ENCODE measurements at places on chromosomes 3 and 15. TPM values are rescaled to one million over a fixed set of nuclear protein-coding genes. Genes with fewer than 3 reads are reported as not detected.

Gene NDN
- 2.7 TPM for total RNA-seq

Gene SEMA3G
- total RNA-seq = 1.0 TPM

Gene BBX
- total RNA-seq = 18.0 TPM

Gene ERICH6
- 0.22 TPM for total RNA-seq

Gene TP53BP1
- 90.4 TPM for total RNA-seq

Gene ACOX2
- total RNA-seq = 8.8 TPM

Gene KCNAB1
- 3.9 TPM for total RNA-seq

GRCh38 chr3:129530251-129530791, 1.9 kb downstream of the RHO start:
- ATAC-seq = no peak

DNA sequence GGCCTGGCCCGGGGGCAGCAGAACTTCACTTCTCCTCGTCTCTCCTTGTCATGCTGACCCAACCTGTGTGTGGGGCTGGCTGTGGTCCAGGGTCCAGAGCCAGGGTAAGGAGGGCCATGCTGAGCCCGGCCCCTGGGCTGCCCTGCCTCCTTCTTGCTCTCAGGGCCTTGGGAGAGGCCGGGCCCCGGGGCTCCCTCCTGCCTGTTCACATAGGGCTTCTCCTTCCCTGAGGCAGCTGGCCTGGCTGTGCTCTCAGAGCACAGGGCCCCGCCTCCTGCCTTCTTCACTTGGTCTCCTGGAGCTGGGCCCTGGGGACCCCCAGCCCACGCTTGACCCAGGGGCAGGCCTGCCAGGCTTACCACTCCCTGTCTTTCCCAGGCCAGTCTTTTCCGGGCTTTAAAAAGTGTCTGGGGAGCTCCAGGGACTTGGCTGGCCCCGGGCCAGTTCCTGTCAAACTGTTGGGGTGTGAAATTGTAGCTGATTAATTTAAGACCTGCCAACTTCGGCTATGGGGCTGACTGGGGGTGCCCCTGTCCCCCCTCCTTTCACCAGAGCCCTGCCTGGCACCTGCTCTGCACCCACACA, 11.8 kb downstream of the PLXNA1 start:
- no peak for ATAC-seq

DNA sequence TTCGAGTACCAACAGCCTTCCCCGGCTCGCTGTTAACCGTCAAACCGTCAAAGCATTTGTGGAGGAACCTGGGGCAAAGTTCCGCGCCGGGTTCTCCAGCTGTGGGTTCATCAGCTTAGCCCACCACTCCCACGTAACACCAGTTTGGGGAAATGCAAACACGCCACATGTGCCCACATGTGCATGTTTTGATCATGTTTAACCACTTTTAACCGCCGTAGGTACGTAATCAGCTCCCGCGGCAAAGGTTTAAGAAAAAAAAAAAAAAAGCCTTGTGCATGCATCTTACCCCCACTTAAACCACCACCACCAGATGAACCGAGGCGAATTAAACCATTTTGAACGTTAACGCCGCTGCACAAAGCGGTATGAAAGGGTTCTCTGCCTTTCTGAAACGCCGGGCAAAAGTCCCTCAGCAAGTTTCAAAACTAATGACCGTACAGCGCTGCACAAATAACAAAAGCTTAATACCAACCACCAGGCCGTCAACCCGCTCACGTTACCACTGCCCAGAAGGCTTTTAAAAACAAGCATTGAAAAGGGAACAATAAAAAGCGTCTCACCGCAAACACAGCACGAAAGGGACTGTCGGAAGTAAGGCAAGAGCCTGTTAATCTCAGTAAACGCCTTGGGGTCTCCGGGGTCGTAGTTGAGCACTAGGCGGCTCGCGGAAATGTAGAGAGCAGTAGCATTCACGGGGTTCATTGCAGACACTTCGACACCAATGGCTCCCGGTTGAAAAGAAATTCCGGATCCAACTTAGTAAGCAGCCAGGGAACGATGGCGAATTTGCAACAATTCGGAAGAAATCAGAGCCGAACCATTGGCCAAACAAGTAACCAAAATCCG, 1.5 kb downstream of the MSL2 start:
- ATAC-seq = no peak

DNA sequence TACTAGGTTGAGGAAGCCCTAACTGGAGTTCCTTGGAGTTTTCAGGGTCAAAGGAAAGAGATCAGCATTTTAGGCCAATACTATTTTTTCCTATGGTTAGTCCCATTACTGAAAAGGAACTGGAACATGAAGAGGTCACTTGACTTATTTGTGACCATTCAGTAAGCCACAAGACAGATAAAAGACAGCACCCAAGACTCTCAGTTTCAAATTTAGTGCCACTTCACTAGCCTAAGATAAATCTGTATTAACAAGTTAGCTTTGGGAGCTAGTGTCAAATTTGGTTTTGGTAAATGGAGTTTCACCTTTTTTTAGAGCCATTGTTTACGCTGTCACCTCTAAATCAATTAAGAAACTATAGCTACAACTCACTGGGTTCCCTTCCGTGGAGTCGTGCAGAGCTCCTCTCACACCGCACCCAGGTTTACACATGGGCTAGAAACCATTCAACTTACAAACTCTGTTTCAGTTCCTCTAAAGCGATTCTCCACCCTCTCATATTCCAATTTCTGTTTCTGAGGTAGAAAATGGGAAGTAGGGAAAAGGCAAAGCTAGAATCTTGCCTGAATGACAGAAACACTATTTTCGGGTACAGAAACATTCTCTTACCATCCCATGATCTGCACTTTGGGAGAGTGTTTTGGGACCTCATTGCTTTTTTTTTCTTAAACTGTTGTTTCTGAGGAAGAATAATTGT, 14.4 kb downstream of the CCDC32 start:
- no peak for ATAC-seq

DNA sequence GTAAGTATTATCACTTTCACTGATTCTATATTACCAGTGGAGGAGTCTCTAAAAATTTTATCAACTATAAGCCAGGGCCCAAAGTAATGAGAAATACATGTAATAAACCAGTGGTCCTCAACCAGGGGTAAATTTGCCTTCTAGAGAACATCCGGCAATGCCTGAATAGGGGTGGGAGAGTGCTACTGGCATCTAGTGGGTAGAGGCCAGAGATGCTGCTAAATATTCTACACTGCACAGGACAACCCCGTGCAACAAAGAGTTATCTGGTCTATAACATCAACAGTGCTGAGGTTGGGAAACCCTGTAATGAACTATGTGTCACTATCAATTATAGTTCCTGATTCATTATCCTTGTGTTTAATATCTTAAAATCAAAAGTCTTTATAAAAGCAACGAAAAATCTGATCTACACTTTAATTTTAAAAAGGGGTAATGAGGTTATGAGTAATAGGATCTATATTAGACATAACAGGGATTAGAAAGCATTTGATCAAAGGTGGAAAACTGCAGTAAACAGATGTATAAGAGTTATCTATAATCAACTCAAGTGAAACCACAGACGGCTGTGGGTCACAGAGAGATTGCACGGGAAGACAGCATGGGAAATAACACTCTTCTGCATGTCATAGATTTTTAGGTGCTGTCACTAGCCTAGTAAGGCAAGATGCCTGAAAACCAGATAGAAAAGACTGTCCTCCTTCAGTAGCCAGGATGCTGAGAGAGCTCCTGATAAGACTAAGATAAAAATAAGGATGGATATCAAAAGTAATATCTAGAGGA, 2.0 kb downstream of the LYSMD2 start:
- ATAC-seq = no peak

- ATAC-seq = peak; percentile 55
Measured at GRCh38 chr15:51828621-51829375, 655 bp upstream of the TMOD3 start.

GRCh38 chr15:86603466-86603865, 523.8 kb downstream of the AGBL1 start:
- ATAC-seq = no peak

DNA sequence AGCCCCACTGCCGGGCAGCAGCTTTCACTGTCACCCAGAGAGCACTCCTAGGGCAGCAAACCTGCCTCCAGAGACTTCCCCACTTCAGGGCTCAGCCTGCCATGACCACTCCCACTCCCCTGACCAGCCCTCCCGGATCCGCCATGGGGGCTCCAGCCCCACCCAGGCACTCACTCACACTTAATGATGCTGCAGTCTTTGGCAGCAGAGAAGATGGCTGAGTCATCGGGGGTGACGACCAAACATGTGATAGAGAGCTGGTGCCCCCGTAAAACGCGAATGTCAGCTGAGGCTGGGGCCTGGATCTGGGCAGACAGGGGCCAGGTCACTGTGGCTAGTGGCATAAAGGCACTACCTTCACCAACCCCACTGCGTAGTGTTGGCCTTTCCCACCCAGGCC, 4.7 kb downstream of the RRP9 start:
- no peak for ATAC-seq

DNA sequence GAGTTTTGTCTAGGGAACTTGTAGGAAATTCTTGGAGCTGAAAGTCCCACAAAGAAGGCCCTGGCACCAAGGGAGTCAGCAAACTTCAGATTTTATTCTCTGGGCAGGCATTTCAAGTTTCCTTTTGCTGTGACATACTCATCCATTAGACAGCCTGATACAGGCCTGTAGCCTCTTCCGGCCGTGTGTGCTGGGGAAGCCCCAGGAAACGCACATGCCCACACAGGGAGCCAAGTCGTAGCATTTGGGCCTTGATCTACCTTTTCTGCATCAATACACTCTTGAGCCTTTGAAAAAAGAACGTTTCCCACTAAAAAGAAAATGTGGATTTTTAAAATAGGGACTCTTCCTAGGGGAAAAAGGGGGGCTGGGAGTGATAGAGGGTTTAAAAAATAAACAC, 15.0 kb downstream of the TIGIT start:
- ATAC-seq = no peak

DNA sequence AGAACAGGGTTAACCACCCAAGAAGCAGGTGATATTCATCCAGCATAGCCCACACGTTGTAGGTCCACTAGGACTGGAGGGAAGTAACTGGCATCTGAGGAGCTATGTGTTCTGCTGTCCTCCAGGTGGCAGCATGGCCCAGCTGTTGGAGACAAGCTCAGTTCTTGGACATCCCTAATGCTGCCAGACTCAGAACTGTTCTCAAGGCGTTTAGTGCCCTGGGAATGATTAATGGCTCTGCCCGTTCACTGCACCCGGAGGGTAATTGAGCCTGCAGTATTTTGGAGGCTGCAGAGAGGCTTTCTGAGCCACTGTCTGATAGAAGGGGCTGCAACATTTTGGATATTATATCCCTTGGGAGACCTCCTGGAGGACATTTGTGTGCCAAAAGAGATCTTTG, 521.3 kb upstream of the SEMA6D start:
- ATAC-seq = peak; percentile 99

DNA sequence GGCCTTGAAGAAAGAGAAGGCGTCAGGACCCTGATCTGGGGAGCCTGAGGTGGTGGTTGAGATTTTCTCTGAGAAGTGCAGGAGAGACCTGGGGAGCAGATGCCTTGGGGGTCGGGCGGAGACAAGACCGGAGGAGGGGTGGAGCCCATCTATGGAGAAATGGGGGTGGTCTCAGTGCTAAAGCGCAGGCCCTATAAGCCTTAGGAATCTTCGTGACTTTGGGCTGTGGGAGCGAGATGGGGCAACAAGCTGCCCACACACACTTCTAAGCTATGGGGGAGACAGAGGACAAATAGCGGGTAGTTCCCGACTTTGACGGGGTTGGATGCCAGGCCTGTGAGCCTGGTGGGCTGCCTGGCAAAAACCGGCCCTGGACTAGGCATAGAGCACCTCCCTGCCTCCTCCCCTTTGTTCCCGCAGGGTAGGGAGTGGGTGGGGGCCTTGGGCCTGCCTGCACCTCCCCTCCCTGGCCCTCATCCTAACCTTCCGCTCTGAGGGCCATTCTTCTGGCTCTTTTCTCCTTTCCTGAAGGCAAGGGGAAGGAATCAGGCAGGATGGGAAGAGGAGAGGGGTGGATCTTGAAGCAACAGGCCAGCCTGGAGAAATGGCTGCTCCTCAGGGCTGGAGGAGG, 880 bp downstream of the NISCH start:
- ATAC-seq = peak; percentile 51

DNA sequence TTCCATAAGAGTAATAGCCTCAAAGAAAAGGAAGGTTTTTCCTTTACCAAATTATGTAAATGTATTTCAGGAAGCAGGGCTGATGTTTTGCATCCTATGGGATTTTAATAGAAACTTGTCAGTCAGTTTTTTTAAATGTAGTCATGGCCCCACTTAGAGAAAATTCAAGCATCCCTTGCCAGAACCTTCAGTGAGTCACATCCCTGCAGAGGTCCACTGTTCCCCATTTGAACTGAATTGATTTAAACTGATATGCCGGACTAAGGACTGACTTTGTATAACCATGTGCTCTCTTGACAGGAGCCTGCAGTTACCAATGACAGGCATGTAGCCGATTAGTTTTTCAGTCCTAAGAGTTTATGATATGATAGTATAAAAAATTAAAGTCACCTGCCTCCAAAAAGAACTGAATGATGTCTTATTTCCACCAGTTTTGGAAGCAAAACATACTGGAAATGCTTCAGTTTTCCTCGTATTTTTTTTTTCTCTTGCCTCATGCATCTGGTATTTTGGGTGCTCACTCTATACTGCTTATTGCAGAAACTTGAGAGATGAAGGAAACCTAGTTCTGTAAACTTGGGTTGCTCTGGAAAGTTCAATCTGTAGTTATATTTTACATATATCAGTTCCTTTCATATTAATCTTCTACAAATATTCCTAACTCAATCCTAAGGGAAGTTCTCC, 30.7 kb downstream of the LRTM1 start:
- ATAC-seq = no peak

- ATAC-seq = no peak
Measured at GRCh38 chr3:43968465-43968864, 273.2 kb upstream of the TOPAZ1 start.

GRCh38 chr3:170689893-170690660, 104.2 kb upstream of the SLC7A14 start:
- peak; percentile 85 for ATAC-seq

- peak; percentile 43 for ATAC-seq
Measured at GRCh38 chr15:91611561-91612323, 241.8 kb upstream of the SLCO3A1 start.

- no peak for ATAC-seq
Measured at GRCh38 chr3:138943724-138944653, 2.9 kb downstream of the FOXL2 start.

DNA sequence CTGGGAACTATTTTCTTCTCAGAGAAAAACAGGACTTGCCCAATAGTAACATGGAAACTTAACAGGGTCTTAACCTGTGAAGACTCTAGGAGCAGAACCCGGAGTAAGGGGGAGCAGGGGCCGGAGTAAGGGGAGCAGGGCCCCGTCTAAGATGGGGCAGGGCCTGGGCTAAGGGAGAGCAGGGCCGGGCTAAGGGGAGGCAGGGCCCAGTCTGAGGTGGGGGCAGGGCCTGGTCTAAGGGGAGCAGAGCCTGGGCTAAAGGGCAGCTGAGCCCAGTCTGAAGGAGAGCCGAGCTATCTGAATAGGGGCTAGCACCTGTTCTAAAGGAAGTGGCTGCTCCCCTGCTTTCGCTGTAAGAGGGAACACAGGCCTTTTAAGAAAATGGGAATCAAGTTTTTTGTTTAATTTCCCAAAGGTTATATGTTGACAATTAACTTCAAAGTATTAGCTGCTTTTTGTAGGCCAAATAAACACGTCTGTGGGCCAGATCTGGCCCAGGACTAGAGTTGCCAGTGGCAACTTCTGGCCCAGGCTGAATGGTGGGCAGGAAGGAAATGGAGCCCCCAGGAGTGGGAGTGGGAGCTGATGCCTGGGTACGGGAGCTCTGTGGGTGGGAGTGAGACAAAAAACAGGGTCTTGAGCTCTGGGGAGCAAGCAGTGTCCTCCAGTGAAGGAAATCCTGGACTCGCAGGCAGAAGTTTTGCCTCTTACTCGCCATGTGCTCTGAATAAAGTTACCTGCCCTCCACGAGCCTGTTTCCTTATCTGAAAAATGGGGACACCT, 32.5 kb downstream of the CSPG4 start:
- no peak for ATAC-seq

All from motor neuron (in vitro differentiated cells).